ENCODE measurements at places on chromosomes 4 and X.

GRCh38 chr4:185456131-185456530, 15.4 kb downstream of the CCDC110 start:
- no peak for DNase-seq

DNA sequence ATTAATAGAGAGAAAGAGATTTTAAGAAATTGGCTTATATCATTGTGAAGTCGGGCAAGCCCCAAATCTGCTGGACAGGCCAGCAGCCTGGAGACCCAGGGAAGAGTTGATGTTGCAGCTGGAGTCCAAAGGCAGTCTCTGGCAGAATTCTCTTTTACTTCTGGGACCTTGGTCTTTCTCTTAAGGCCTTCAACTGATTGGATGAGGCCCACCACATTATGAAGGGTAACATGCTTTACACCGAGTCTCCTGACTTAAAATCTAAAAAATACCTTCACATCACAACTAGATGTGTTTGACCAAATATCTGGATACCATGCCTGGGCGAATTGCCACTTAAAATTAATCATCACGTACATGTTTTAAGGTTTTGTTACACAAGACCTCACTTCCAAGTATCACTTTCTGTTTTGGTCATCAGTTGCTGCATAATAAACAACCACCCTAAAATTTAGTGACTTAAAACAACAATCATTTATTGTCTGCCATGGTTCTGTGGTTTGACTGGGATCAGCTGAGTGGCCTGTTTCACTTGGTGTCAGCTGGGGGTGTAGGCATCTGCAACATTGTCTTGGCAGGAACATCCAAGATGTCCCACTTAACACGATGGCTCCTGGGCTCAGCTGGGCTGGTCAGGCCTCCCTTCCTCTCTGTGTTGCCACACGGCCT, 3.4 kb downstream of the CD38 start:
- DNase-seq = no peak

GRCh38 chrX:119401569-119401968, 2.4 kb downstream of the SLC25A43 start:
- DNase-seq = no peak

GRCh38 chr4:41839916-41840854, 91.7 kb upstream of the PHOX2B start:
- no peak for DNase-seq

DNA sequence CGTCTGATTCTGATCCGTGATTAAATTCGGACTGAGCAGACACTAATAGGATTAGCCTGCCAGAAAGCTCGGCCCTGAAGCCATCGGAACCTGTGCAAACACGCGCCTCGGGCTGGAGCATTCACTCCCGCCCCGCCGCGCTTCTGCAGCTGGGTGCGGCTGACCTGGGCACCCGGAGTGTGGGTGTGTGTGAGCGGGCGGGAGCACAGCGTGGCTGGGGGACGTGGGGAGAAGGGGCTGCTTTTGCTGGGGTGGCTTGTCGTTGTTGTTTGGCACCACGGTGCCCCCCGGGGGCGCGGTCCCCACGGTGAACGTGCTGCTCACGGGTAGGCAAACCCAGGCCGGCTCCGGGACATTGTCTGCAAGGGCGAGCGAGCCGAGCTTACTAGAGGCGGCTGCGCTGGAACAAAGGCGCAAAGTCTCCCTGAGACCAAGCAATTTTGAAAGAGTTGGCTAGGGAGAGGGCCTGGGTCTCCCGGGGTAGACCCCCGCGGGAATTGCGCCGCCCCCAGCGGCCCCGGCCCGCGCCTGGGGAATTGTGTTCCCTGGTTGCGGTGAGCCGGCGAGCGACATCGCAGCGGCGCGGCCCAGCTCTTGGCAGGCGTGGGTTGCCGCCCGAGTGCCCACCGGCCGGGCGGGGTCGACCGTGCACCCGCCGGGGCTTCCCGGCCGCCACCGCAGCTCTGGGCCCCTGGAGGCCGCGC, 1.4 kb downstream of the MAMLD1 start:
- DNase-seq = no peak

- peak; percentile 20 for DNase-seq
Measured at GRCh38 chr4:26717332-26717731, 133.4 kb downstream of the TBC1D19 start.

DNA sequence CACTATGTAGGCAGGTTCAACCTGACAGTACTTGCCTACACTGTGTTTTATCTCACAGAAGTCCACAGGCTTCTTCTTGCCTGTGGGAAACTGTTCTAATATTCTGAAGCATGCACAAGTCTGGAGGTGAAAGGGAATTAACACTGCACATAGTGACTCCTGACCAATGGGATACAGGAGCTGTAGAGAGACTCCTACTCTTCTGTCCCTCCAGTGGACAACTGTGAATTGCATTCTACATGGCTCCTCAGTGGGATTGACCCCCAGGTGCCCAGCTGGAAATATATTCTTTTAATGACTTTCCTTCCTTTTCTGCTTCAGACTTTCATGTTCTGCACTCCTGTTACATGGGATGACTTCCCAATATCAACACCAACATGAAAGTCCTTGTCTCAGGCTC, 8.2 kb upstream of the YIPF6 start:
- no peak for DNase-seq

- DNase-seq = no peak
Measured at GRCh38 chrX:122626871-122627270, 557.2 kb upstream of the GRIA3 start.

- DNase-seq = no peak
Measured at GRCh38 chrX:50719614-50720013, 94.4 kb downstream of the SHROOM4 start.

DNA sequence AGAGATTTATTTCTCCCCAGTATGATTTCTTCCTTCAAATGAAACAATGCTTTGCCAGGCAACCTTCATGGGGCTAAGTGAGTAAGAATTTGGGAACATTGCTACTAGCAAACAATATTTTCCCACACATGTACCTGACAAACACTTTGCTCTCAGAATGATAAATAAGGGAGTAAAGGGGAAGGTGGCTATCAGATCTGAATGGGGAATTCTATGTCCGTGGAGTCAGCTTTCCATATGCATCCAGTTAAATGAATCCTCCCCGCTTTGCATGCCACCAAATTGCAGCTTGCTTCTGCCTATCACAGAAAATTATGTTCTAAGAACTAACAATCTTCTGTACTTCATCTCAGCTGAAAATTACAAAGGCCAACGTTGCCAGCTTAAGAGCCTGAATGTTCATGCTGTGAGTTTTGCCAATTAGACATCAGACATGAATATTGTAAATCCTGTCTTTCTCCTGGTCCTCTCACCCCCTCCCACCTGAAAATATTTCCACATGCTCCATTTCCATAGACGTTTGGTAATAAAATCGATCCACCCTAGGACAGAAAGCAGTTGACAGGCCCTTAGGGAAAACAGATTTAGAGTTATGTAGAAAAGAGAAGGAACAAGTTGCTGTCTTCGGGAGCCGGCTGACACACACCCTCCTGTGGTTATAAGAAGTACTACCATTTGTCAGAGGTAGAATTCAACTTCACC, 6.3 kb downstream of the MEPE start:
- no peak for DNase-seq

DNA sequence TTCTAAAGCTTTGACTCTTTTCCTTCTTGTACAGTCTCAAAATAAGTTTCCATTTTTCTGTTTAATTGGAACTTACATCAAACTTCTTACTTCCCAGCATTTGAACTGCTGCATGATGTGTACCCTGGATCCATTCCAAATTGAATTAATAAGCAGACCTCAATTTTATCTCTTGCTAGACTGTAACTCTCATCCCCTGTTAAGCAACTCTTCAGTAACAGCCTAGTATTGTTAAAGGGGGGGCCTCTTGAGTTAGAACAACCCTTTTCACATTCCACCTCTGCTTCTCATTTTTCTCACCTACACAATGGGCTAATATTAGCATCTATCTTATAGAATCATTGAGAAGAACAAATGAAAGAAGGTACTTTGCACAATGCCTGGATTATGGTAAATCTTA, 169.4 kb downstream of the IL1RAPL1 start:
- no peak for DNase-seq

DNA sequence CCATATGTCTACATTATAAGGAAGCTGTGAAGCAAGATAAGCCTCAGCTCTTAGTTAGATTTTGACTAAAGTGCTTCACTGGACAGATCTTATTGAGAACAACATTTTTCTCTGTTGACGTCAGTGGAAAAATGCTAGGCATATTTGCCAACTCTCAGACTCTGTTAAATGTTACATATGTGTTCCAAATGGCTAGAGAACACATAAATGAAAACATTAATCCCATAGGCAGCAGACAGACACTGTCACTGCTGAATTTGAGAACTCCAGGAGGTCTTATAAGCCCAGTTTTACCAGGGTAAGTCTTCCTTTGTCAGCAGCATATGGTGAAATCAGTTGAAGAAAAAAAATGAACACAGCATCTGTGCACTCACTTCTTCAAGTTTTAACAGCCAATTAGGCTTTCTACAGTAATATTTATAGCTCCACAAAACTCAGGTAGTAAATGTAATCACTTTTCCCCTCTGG, 186.9 kb downstream of the CAMK2D start:
- DNase-seq = no peak

DNA sequence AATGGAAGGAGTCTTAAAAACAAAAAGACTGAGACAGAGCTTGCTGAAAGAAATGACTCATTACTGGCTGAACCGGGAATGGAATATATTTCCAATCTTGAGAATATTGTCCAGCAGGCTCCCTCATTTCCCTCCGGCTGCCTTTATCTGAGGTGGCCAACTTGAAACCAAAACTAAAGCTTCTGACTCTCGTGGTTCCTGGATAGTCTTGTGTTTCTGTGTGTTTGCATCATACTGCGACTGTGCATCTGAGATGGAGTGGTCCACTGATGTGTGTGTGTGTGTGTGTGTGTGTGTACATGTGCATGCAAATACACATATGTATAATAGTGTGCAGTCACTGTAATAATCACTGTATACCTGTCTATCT, 145.6 kb upstream of the SCML1 start:
- peak; percentile 53 for DNase-seq

- DNase-seq = no peak
Measured at GRCh38 chrX:18360867-18361266, 6.4 kb upstream of the SCML2 start.

DNA sequence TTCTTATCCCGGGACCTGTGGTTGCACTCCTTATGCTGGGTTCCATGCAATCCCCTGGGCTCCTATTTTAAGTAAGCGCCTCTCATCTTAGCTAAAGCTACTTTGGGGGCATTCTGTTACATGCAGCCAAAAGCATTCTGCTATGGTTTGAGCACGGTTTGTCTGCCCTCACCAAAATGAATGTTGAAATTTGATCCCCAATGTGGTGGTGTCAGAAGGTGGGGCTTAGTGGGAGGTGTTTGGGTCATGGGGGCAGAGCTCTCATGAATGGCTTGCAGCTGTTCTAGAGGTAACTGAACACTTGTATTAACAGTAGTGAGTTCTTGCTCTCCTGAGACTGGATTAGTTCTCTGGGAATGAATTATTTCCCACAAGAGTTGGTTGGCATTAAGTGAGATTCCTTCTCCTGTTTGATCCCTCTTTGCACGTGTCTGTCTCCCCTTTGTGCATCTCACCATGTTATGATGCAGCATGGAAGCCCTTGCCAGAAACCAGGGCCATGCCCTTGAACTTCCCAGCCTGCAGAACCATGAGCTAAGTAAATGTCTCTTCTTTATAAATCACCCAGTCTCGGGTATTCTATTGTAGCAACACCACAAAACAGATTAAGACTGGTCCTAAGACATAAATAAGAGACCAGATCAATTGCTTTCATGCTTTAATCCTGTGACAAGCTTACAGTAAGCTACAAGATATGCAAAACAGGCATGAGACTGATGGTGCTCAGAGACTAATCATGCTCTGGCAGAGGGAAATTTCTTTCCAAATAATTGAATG, 141.8 kb downstream of the TSPAN5 start:
- DNase-seq = no peak

- DNase-seq = no peak
Measured at GRCh38 chrX:51440365-51440764, 56.0 kb downstream of the NUDT11 start.

- DNase-seq = no peak
Measured at GRCh38 chr4:41930139-41930831, 4.9 kb upstream of the TMEM33 start.

- DNase-seq = no peak
Measured at GRCh38 chr4:77859256-77859655, 3.4 kb upstream of the MRPL1 start.

GRCh38 chr4:126603825-126604224, 1028.9 kb upstream of the INTU start:
- no peak for DNase-seq

GRCh38 chr4:61451935-61452334, 251.8 kb downstream of the ADGRL3 start:
- DNase-seq = no peak

- DNase-seq = no peak
Measured at GRCh38 chrX:6311540-6311939, 82.9 kb upstream of the NLGN4X start.

DNA sequence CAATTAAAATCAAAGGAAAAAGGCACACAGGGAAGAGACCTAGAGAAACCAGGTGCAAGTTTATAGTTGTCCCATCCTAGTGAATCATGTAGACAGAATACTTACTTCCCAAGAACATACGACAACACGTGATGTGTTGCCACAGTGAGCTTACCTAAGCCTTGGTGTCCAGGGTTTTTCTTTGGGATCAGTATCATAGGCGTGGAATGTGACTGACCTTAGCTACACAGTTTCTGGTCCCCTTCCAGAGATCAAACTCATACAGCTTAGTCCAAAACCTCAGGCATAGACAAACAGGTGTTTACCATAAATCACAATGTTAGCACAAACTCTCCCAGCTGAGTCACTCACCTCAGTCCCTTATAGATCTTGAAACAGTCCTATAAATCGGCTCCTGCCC, 17.7 kb downstream of the SLC25A31 start:
- DNase-seq = no peak

- DNase-seq = no peak
Measured at GRCh38 chr4:86334020-86334750, 25.7 kb downstream of the MAPK10 start.

GRCh38 chr4:2824836-2825381, 18.7 kb upstream of the ADD1 start:
- no peak for DNase-seq

DNA sequence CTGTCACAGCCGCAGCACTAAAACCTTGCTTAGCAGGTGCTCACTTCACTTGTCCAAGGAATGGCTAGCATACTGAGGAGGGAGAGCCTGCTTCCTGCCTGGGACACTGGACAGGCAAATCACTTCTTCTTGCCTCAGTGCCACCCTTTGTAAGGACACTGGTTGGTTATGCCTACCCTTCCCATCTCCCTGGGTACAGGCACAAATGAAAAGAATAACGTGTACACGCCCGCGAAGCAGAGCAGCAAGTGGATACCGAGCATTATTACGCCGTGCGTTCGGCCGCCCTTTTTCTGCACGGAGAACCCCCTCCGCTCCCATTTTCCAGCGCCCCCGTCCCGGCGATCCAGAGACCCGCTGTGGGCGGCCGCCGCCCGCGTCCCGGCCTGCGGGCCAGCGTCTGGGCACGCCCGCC, 338 bp upstream of the KLHL2 start:
- no peak for DNase-seq

- no peak for DNase-seq
Measured at GRCh38 chrX:135095715-135096114, 24.6 kb downstream of the ETDB start.

Measured in AG09319 (cell line).